ENCODE measurements at places on chromosomes 2 and 18.

- H3K27ac ChIP-seq = no peak overlapping the region
- H3K36me3 ChIP-seq = no peaks in the 10 kb centered on the region
- H3K4me1 ChIP-seq = no peaks in the 10 kb centered on the region
- DNase-seq = no peak
- H3K4me3 ChIP-seq = no peak overlapping the region
Observed at GRCh38 chr2:203804764-203805485, 62.6 kb upstream of the CTLA4 start.

- H3K36me3 ChIP-seq = no peaks in the 10 kb centered on the region
- no peak for DNase-seq
- H3K27me3 ChIP-seq = no peaks in the 10 kb centered on the region
- no peak overlapping the region for H3K27ac ChIP-seq
- H3K4me1 ChIP-seq = no peaks in the 10 kb centered on the region
Observed at GRCh38 chr2:238305965-238306671, 14.2 kb upstream of the TRAF3IP1 start.

GRCh38 chr2:138814123-138814898 is 34.1 kb upstream of the NXPH2 start:
- DNase-seq = no peak
- no peaks in the 10 kb centered on the region for H3K27me3 ChIP-seq
- no peak overlapping the region for H3K27ac ChIP-seq
- no peaks in the 10 kb centered on the region for H3K4me1 ChIP-seq
- no peak overlapping the region for H3K4me3 ChIP-seq
- H3K36me3 ChIP-seq = no peaks in the 10 kb centered on the region

DNA sequence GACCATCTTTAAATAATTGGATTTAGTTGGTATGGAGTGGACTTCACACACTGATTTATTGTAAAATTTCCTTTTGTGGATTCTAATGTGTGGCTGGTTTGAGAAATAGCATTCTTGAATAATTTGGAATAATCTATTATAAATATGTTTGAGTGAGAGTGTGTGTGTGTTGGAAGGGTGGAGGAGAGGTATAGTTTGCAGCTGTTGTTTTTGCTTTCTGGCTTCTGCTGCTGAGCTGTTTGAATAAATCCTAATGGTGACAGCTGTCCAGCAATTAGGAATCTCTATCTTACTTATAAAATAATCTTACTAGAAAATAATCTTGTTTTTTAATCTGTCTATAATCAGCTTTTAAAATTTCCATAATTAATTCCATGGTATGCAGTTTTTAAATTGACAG is 1283.0 kb upstream of the CDH2 start:
- H3K36me3 ChIP-seq = no peaks in the 10 kb centered on the region
- H3K27ac ChIP-seq = no peak overlapping the region
- no peak overlapping the region for H3K4me3 ChIP-seq
- H3K27me3 ChIP-seq = no peaks in the 10 kb centered on the region
- H3K4me1 ChIP-seq = no peaks in the 10 kb centered on the region
- no peak for DNase-seq
